ENCODE measurements at places on chromosomes 1 and 21. TPM values are rescaled to one million over a fixed set of nuclear protein-coding genes. Genes with fewer than 3 reads are reported as not detected.
A peak's percentile ranks its signal among the peaks of the same experiment; 100 is the strongest.

DNA sequence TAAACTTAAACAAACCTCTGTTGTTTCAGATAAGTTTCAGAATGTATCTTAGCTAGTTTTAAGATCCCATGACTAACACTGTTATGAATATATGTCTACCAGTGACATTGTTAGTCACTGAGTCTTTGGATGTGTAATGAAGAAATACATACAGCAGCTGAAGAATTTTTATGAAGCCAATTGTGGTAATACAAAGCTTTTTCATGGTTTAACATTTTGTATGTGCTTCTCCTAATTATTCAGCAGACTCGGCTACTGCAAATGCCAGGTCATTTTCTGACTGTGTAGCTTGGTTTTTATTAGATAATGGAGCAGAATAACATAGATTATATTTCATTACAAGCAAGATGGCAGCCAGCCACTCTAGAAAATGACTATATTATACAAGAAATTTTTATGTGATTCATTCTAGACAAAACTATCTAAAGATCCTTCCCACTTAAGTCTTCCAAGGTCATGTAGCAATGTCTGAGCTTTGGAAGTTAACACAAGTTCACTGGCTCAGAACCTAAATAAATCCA is 147.8 kb downstream of the TNFSF18 start:
- DNase-seq, result no peak
- H3K36me3 ChIP-seq, result no peaks in the 10 kb centered on the region
- no peaks in the 10 kb centered on the region for H3K27me3 ChIP-seq
- H3K4me3 ChIP-seq, result no peak overlapping the region

GRCh38 chr1:86460998-86461397 is 7.7 kb upstream of the CLCA1 start:
- no peak overlapping the region for H3K4me3 ChIP-seq
- H3K27me3 ChIP-seq, result no peaks in the 10 kb centered on the region
- DNase-seq, result no peak

- no peaks in the 10 kb centered on the region for H3K4me1 ChIP-seq
- H3K27me3 ChIP-seq, result peaks cover 32% of the 10 kb centered on the region
- H3K27ac ChIP-seq, result no peak overlapping the region
- no peaks in the 10 kb centered on the region for H3K36me3 ChIP-seq
- DNase-seq, result no peak
Observed at GRCh38 chr21:35868005-35868868, 192.1 kb downstream of the SETD4 start.

- H3K27me3 ChIP-seq, result peaks cover 9% of the 10 kb centered on the region
- DNase-seq, result no peak
- H3K36me3 ChIP-seq, result no peaks in the 10 kb centered on the region
- H3K4me1 ChIP-seq, result no peaks in the 10 kb centered on the region
Observed at GRCh38 chr21:31837618-31838390, 35.0 kb upstream of the HUNK start.

DNA sequence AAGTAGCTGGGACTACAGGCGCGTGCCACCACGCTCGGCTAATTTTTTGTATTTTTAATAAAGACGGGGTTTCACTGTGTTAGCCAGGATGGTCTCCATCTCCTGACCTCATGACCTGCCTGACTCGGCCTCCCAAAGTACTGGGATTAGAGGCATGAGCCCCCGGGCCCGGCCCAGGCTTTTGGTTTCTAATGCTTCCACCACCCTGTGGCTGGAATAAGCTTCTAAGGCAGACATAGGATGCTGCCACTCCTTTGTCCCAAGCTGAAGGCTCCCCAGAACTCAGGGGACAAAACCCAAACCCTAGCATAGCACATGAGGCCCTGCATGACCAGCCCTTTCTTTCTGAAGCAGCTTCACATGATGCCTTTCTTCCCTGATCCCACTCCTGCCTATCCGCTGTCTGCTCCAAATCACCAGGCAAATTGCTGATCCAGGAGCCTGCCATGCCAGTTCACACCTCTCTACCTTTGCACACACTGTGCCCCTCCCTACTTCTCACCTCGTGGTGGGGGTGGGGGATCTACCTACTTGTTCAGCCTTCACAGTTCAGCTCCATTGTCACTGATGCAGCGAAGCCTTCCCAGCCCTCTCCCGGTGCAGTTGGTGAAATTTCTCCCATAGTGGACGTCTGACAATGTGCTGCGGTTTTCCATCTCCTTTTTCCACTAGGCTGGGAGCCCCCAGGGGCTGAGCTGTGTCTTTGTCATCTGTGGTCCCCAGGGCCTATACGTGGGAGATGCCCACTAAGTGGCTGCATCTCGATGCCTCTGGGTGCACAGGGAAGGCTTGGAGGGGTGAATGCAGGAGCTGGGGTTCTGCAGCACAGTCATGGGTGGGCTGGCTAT is 6.9 kb downstream of the PTPRU start:
- H3K27me3 ChIP-seq, result peaks cover 8% of the 10 kb centered on the region
- H3K27ac ChIP-seq, result no peak overlapping the region
- no peaks in the 10 kb centered on the region for H3K36me3 ChIP-seq
- no peak overlapping the region for H3K4me3 ChIP-seq

DNA sequence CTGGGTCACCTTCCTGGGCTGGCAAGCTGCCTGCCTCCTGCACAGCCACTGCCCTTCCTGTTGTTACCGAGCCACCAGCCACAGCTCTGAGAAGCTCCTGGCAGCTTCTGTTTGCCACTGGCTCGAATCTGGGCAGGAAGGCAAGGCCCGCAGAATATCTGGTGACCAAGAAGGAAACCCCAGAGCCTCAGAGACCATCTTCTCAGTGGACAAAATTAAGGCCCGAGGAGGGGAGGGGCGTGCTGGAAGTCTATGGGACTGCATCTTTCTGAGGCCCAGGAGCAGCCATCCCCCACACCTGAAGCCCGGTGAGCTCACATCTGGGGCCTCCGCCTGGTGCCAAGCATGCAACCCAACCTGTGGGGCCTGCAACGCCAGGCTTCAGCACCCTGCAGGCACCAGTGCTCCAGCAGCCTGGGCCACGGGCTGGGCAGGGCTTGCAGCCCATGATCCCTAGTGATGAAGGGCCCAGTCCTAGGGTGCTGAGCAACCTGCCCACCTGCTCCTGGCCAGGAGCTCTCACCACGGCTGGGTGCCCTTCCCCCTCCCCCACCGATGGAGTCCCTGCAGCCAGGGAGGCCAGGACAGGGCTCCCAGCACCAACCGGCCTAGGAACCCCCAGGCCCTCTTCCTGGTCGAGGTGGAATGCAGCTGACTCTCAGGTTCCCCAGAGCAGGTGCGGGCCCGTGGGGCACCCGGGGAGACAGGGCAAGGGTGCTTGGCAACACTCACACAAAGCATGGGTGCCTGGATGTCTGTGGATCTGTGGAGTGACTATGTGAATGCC is 879 bp downstream of the CPTP start:
- peaks cover 34% of the 10 kb centered on the region for H3K36me3 ChIP-seq
- peak overlapping the region; percentile 98 for H3K27ac ChIP-seq
- peaks cover 86% of the 10 kb centered on the region for H3K4me1 ChIP-seq

- peaks cover 25% of the 10 kb centered on the region for H3K27me3 ChIP-seq
- no peak for DNase-seq
- H3K27ac ChIP-seq, result no peak overlapping the region
- H3K4me1 ChIP-seq, result peaks cover 6% of the 10 kb centered on the region
- no peaks in the 10 kb centered on the region for H3K36me3 ChIP-seq
Observed at GRCh38 chr1:93014168-93014567, 52.9 kb upstream of the DIPK1A start.

- no peak overlapping the region for H3K4me3 ChIP-seq
- no peak for DNase-seq
- peaks cover 9% of the 10 kb centered on the region for H3K36me3 ChIP-seq
- H3K27ac ChIP-seq, result no peak overlapping the region
- no peaks in the 10 kb centered on the region for H3K4me1 ChIP-seq
Observed at GRCh38 chr1:92094090-92094489, 13.9 kb downstream of the BTBD8 start.

- peak overlapping the region; percentile 95 for H3K27ac ChIP-seq
- H3K4me3 ChIP-seq, result peak overlapping the region; percentile 96
- peaks cover 12% of the 10 kb centered on the region for H3K36me3 ChIP-seq
- no peaks in the 10 kb centered on the region for H3K27me3 ChIP-seq
- DNase-seq, result no peak
- peaks cover 59% of the 10 kb centered on the region for H3K4me1 ChIP-seq
Observed at GRCh38 chr1:244050014-244050834, 859 bp upstream of the ZBTB18 start.

- H3K27me3 ChIP-seq, result peaks cover 27% of the 10 kb centered on the region
- no peaks in the 10 kb centered on the region for H3K36me3 ChIP-seq
- no peaks in the 10 kb centered on the region for H3K4me1 ChIP-seq
Observed at GRCh38 chr1:62263006-62263813, 56.0 kb downstream of the KANK4 start.

Gene DNAH14
- total RNA-seq, result 3.0 TPM

Gene CMPK1
- total RNA-seq, result 78.2 TPM

Gene ANGPTL1
- 11.5 TPM for total RNA-seq

Gene CD34
- total RNA-seq, result 69.6 TPM

Gene EFNA1
- total RNA-seq, result 42.9 TPM

Gene MSH4
- total RNA-seq, result 0.25 TPM

Gene FRRS1
- 3.8 TPM for total RNA-seq

Gene ADORA1
- total RNA-seq, result 16.4 TPM

Gene KIF26B
- total RNA-seq, result 3.5 TPM

Gene DNAJC11
- 73.6 TPM for total RNA-seq

All from left ventricle myocardium inferior (tissue), 1 donor.